ENCODE measurements at places on chromosomes 1 and 21. TPM values are rescaled to one million over a fixed set of nuclear protein-coding genes. Genes with fewer than 3 reads are reported as not detected.

TMPRSS2 gene
- total RNA-seq = 0.30 TPM

AMY1A gene
- not detected for total RNA-seq

SELENOF gene
- 211 TPM for total RNA-seq

FCRL6 gene
- not detected for total RNA-seq

CFH gene
- 0.76 TPM for total RNA-seq

OPTC gene
- total RNA-seq = not detected

MNDA gene
- total RNA-seq = not detected

DNAI4 gene
- total RNA-seq = 1.2 TPM

NBPF6 gene
- total RNA-seq = not detected

CHRNB2 gene
- total RNA-seq = 0.14 TPM

- no peak for DNase-seq
These were observed 73.8 kb downstream of the NIBAN1 start for GRCh38 chr1:184900507-184900906.

DNA sequence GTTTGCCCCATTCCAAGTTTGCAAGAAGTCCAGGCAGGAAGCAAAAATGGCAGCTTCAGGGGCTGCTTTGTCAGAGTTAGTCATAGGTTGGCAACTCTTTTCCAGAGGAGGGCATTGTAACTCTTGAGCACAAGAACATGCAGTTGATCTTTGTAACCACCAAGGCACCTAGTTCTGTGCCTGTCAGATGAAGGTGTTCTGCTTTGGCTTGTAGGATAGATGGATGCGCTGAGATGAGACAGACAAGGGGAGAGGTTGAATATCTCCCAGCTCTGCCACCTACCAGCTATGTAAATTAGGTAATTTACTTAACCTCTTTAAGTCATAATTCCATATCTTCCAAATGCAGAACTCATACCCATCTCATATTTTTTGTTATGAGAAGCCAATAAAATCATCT is 89.3 kb downstream of the ZNF648 start:
- DNase-seq = no peak

DNA sequence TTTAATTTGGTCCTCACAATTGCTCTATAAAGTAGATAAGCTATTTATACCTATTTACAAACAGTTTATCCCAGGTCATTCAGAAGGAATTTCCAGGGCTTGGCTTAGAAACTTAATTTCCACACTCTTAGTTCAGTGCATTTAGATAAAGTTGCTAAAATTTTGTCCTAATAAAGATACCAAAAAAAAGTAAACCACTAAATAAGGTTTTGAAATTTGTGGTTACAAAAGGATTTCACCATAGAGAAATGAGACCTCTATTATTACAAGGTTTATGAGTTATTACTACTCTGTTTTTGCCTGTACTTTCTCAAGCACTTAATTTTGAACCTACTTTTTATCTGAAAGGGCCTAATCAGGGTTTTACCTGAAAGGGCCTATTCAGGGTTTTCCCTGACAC is 22.4 kb downstream of the PTPN22 start:
- DNase-seq = no peak

DNA sequence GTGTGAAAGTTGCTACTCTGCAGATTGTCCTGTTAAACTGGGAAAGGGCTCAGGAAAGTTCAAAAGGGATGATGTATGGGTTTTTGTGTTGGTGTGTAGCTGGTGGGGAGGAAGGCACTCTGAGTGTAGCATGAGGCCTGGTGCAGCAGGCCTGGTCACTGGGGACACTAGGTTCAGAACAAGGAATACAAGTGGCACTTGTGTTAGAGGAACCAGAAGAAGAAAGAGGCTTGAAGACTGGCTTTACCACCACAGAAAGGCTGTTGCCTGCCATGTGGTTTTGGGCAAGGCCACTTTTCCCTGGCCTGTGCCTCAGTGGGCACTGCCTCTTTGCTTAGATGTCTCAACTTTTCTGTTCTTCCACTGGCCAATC is 122.8 kb downstream of the NOS1AP start:
- no peak for DNase-seq

DNA sequence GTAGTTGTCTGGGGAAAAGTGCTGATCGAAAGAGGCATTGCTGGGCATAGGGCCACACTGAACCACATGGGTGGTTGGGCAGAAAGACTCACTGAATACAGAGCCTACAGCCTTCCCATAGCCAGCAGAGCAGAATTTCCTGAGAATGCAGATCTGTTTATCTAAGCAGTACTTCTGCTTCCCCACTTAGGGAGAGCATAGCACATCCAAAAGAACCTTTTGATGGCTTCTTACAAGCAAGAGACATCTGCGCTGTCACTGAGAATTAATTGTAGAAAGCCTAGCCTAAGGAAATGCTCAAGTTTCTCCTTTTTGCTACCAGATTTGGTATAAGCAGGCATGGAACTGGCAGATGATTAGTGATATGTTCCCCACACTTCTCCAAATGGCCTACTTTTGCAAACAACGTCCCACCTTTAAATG is 13.0 kb upstream of the KLHDC8A start:
- DNase-seq = no peak

GRCh38 chr1:29865051-29865450 is 628.7 kb downstream of the PTPRU start:
- DNase-seq = no peak

- DNase-seq = no peak
These were observed 1376.2 kb downstream of the NCAM2 start for GRCh38 chr21:22374218-22374969.

DNA sequence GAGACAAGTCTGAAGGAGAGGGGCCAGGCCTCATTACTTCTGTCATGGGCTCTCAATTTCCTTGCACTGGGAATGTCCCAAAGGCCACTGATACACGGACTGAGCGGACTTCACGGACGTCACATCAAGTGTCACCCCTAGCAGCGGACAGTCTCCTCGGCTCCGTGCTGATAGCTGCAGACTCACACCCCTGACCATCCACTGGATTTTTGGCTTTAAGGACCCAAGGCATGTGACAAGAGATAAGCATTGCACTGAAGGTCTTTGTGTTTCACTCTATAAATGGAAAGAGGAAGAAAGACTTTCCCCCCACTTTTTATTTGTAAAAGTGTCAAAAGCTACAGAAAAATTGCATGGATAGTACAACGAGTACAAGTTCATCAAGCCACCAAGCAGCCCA is 200.4 kb upstream of the FGGY start:
- no peak for DNase-seq

DNA sequence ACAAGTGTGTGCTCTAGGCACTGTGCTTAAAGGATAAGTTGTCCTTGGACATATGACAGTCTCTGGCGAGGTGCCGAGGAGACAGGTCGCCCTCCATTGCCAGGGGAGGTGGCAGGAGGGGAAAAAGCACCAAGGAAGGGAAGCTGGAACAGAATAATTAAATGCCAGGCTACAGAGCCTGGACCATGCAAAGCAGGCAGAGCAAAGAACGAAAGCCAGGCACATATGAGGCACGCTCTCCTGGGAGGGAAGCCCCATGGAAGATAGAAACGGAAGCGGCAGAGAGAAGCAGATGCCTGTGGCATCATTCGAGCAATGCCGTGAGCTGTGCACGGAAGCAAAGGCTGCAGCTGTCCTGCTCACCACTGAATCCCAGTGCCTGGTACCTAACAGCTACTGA is 91.2 kb downstream of the JAK1 start:
- DNase-seq = no peak

GRCh38 chr1:229027622-229028182 is 243.2 kb upstream of the RAB4A start:
- DNase-seq = no peak

GRCh38 chr1:15405106-15405850 is 4.4 kb upstream of the EFHD2 start:
- no peak for DNase-seq

DNA sequence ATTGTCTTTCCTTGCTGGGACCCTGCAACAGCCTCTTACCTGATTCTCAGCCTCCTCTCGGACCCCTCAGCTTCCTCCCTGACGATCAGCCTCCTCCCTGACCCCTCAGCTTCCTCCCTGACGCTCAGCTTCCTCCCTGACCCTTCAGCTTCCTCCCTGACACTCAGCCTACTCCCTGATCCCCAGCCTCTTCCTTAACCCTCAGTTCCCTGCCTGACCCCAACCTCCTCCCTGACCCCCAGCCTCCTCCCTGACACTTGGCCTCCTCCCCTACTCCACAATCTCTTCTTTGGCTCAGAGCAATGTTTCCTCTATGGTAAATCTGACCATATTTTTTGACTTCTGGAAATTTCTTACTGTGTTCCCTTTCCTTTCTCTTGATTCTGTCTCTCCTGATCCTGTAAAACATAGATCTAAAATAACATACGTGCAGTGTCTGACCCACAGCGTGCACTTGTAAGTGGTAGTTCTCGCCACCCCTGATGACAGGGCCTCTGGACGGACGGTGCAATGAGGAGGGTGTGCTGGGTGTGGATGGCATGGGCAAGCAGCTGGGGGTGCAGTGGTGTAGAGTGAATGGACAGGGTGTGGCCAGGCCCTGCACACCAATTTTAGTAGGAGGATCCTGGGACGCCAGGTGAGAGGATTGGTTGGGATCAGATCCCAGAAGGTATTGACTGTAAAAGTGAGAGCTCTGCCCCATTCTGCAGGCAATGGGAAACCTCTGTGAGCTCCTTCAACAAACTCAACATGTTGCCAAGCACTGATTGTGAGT is 264.1 kb downstream of the FOXD2 start:
- DNase-seq = no peak

GRCh38 chr1:4529446-4530165 is 124.8 kb upstream of the AJAP1 start:
- DNase-seq = no peak

- peak; percentile 3 for DNase-seq
These were observed 33.1 kb upstream of the COL6A2 start for GRCh38 chr21:46064870-46065214.

- no peak for DNase-seq
These were observed 38.2 kb downstream of the PKNOX1 start for GRCh38 chr21:43012596-43012995.

DNA sequence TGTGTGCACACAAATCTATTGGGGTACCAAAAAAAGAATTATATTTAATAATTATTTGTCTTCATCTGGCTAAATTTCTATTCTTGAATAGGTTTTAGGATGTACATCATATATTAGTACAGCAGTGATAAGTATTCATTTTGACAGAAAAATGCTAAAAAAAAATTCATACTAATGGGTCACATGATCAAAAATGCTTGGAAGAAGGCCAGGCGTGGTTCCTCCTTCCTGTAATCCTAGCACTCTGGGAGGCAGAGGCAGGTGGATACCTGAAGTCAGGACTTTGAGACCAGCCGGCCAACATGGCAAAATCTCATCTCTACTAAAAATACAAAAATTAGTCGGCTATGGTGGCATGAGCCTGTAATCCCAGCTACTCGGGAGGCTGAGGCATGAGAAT is 26.9 kb upstream of the PTGFRN start:
- DNase-seq = no peak

DNA sequence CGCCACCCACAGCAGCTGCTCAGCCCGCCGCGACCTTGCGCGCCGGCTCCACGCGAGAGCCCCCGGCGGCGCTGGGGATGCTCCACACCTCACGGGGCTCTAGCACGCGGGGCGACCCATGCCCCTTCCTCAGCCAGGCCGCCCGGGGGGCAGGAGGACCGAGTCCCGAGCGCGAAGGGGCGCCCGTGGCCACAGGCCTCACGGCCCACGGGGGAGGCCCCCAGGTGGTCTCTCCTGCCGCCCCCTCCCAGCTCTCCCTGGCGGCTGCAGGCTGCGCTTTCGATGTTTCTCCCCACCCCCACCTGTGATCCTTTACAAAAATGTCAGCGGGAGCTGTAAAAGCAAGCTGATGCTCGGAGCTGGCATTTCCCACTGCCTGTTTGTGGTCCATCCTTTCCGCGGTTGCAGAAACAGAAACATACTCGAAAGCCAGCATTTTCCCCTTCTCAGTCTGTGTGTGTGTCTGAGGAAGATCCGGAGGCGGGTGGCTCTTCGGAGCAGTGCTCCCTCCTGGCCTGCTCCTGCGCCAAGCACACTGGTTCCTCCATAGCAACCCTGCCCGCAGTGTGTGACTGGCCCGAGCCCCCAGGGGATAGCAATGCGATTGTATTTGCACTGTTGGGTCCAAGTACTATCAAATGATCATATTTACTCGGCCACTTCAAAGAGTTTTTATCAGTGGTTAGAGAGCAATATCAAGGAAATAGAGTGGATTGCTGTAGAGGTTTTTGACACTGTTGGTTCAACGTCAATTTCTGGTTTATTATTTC is 2.1 kb downstream of the KIF26B start:
- no peak for DNase-seq

GRCh38 chr1:29670752-29671151 is 434.4 kb downstream of the PTPRU start:
- DNase-seq = no peak

DNA sequence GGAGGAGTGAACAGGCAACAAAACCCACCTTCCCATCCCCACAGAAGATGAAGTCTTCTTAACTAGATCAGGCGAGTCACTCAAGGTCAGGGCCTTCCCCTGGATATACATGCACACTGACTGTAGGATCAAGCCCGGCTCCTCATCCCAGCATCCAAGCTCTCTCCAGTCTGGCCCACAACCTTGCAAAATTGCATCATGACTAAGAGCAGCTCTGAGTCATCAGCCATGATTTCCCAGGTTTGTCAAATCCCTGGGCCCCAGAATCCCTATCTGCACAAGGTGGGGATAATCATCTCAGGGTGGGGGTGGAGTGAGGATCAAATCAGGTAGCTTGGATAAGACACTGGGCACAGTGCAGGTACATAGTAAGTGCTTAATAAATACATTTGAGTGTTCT is 199.3 kb upstream of the GRIK3 start:
- DNase-seq = no peak

GRCh38 chr1:22320587-22321344 is 130.9 kb upstream of the ZBTB40 start:
- DNase-seq = no peak

DNA sequence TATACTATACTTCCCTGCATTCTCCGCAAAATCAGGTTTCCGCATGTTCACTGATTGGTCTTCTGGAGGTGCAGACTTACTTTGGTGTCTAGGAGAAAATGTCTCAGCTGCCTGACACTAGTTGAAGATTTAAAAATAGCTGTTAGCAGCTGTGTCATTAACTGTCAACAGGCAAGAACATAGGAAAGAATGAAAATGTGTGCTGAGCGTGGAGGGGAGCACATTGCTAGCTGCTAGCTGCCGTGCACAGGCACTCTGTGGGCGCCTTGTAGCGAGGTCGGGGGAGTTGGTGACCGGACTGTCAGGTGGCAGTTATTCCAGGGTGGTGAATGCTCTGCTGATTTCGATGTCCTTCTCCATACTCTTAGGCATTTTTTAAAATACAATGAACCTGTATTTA is 5.2 kb downstream of the FAAH start:
- no peak for DNase-seq

- no peak for DNase-seq
These were observed 106.1 kb downstream of the SEC16B start for GRCh38 chr1:177863796-177864195.

DNA sequence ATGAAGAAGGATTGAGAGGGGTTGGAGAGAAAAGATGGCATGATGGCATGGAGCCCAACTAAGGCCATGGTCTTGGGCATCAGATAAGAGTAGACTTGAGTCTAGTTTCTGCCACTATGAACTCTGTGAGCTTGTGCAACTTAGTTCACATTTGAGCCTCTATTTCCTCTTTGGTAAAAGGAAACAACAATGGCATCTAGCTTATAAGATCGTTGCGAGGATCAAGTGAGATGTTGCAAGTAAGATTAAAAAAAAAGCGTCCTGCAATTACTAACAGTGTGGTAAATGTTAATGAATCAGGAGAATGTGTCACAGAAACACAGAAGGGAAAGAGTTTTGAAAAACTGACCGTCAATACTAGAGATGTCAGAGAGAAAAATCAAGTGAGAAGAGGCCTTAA is 202.9 kb upstream of the FGGY start:
- no peak for DNase-seq

Data from activated T-cell treated with anti-CD3 and anti-CD28 coated beads, Interleukin-2, amount 50 U/mL, for 4 hours (primary cell).